ENCODE measurements at places on chromosomes 5 and 9.

GRCh38 chr5:106825374-106825773 lies 845.4 kb downstream of the EFNA5 start:
- no peak for DNase-seq

- DNase-seq: no peak
Observed at GRCh38 chr9:125446561-125447094, 185.0 kb downstream of the GAPVD1 start.

GRCh38 chr5:84450617-84451414 lies 66.1 kb upstream of the EDIL3 start:
- no peak for DNase-seq

GRCh38 chr9:29928072-29928471 lies 2354.8 kb upstream of the C9orf72 start:
- DNase-seq: no peak

- no peak for DNase-seq
Observed at GRCh38 chr5:158373608-158374395, 514.9 kb upstream of the CLINT1 start.

GRCh38 chr9:96158147-96158546 lies 143.8 kb downstream of the HSD17B3 start:
- DNase-seq: no peak

Data from stimulated activated CD8-positive, alpha-beta memory T cell treated with anti-CD3 and anti-CD28 coated beads, Interleukin-15, amount 100 ng/mL, for 4 hours (primary cell).